Daoy (cell line): ENCODE measurements at places on chromosomes 3 and 15. TPM values are rescaled to one million over a fixed set of nuclear protein-coding genes. Genes with fewer than 3 reads are reported as not detected.

GRCh38 chr15:58981808-58982475 lies 5.5 kb upstream of the RNF111 start:
- no peak for DNase-seq

DNA sequence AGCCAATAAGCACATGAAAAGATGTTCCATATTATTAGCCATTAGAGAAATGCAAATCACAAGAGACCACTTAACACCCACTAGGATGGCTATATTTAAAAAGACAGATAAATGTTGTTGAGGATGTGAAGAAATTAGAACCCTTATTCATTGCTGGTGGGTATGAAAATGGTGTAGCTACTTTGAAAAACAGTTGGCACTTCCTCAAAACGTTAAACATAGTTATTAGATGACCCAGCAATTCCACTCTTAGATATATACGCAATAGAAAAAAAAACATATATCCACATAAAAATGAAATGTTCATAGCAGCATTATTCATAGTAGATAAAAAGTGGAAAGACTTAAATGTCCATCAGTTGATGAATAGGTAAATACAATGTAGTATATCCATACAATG lies 47.1 kb upstream of the TERB2 start:
- no peak for DNase-seq

CMTM6 gene
- 63.9 and 75.6 TPM in 2 replicates for total RNA-seq

DNA sequence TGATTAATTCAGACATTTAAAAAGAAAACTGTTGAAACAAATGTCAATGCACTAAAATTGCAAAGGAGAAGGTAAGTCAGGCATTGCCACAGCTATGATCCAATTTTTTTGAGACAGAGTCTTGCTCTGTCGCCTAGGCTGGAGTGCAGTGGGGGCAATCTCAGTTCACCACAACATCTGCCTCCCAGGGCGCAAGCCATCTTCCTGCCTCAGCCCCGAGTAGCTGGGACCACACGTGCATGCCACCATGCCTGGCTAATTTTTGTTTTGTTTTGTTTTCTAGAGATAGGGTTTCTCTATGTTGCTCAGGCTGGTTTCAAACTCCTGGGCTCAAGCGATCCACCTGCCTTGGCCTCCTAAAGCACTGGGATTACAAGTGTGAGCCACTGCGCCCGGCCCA lies 117.6 kb downstream of the FMN1 start:
- DNase-seq: no peak

DNA sequence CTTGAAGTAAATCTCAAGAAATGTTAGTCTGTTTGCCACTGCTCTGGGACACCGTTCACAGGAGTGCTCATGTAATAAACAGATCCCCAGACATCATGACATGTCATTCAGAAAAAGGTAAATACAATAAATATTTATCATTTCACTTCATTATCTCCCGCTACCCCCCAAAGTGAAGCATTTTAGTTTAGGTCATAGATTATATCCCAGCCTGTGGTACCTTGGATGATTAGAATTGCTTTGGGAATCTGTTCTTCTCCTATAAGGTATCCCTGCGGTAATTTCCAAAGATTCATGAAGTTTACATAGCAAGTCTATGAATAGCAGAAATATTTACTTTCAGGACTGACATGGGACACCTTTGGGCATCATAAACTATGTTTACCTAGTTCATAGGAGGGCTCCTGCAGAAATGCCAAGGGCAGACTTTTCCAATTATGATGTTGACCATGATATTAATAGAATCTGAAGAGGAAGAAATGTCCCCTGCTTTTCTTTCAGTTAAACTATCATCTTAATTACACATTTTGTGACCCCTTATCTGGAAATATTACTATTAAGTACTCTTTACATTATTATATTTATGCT lies 268.0 kb downstream of the NAALADL2 start:
- DNase-seq: no peak
